ENCODE measurements at places on chromosomes 2 and 18.

DNA sequence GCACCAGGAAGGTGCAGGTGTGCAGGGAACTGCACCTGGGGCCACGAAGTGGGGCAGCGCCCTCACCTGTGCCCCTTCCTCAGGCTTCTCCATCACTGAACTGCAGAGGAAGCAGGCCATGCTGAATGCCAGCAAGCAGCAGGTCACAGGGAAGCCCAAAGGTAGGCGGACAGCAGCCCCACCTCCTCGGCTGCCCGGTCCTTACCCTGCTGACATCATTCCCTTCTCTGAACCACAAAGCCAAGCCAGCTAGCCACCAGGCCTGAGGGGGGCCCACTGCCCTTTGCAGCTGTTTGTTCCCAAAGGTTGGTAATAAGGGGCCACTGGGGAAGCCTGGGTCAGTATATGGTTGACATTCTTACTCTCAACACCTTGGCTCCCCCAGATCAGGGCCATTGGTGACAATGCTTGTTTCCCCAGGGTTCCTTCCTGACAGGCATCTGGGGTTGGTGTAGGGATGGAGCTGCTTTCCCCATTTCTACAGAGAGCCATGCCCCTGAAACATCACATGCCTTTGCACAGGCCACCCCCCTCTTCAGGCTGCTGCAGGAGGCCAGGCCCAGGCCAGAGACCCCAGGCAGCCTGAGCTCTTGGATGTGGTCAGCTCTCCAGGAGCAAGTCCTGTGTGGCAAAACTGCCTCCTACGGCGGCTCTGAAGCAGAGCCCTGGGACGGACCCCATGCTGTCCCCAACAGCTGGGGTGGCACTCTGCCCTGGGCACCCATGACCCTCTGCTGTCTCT lies 47.8 kb downstream of the FAM168B start:
- H3K36me3 ChIP-seq = peaks cover 4% of the 10 kb centered on the region
- H3K4me1 ChIP-seq = peaks cover 12% of the 10 kb centered on the region
- H3K4me3 ChIP-seq = no peak overlapping the region

DNA sequence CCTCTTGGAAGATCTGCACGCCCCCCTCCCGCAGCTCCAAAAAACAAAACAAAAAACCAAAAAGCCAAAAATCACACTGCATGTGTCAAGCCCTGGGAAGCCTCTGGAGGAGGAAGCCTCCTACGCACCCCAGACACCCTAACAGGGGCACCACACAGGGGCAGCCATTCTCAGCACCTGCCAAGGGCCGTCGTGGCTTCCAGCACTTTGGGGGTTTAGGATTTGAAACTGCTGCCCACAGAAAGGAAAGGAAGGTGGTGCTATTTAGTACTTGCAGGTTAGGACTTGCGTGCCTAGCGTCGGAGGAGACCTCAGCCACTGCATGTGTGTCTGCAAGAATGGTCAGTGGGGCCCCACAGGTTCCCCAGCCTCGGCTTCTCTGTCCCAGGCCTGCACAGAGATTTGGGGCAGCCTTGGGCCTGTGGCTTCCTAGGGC lies 419 bp upstream of the GPR55 start:
- H3K27ac ChIP-seq = no peak overlapping the region
- no peak overlapping the region for H3K4me3 ChIP-seq
- H3K27me3 ChIP-seq = peaks cover 24% of the 10 kb centered on the region
- no peak for DNase-seq

GRCh38 chr18:77077941-77078689 lies 54.5 kb downstream of the MBP start:
- peaks cover 17% of the 10 kb centered on the region for H3K36me3 ChIP-seq
- no peak for DNase-seq
- H3K27me3 ChIP-seq = peaks cover 14% of the 10 kb centered on the region
- H3K4me3 ChIP-seq = peak overlapping the region; percentile 63

DNA sequence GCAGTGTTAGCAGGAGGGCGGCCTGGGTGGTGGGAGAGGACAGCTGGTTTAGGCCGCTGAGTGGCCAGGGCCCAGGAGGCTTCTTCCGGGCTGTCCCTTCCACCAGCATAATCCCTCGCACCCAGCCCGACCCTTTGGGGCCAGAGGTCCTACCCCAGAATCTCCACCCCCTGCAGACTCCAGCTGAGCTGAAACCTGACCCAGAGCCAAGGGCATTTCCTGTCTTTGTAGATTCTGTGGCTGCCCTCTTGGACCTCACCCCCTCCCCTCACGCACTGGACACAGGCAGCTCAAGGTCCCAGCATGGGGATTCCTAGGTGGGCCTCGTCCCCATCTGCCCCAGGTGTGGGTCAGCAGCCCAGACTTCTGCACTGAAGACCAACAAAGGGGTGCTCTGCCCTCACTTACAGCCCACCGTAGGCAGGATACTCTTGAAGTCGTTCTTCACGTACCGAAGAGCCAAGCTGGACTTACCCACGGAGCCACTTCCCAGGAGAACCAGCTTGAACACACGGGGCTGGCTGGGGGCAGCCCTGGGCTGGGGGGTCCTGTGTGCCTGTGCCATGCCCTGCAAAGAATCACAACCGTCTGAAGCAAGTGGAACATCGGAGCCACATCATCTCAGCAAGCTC lies 4.8 kb downstream of the RAB17 start:
- no peak overlapping the region for H3K27ac ChIP-seq
- no peaks in the 10 kb centered on the region for H3K4me1 ChIP-seq
- DNase-seq = no peak
- H3K36me3 ChIP-seq = no peaks in the 10 kb centered on the region
- no peak overlapping the region for H3K4me3 ChIP-seq

DNA sequence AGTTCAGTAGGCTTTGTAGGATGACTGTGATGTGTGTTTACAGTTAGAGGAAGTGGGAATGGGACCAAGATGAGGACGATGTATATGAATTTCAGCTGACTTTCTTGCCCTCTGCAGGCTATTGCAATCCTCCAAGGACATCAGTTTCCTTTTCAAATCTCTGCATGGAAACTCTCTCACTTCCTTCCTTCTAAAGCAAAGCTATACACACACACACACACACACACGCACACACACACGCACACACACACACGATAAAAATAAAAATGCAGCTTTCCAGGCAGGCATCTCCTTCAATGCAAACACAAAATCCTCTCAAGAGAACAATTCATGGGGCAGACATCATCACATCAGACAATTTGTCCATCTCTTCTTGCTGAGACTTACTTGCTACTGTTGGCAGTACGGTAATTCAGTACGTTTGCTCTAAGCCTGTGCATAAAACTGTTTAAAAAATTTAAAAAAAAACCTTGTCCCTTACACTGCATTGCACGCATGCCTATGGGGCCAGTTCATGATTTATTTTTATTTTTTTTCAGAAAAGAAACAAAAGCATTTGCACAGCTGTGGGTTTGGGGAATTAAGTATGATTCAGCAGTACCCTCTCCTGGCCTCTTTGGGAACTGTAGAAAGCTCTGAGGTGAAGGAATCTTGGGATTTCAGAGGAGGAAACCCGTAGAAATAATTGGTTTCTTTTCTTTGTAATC lies 27.1 kb upstream of the ICOS start:
- no peaks in the 10 kb centered on the region for H3K27me3 ChIP-seq
- H3K4me3 ChIP-seq = no peak overlapping the region
- H3K27ac ChIP-seq = no peak overlapping the region
- H3K4me1 ChIP-seq = no peaks in the 10 kb centered on the region

- H3K4me1 ChIP-seq = no peaks in the 10 kb centered on the region
- no peak for DNase-seq
- H3K4me3 ChIP-seq = no peak overlapping the region
- peaks cover 1% of the 10 kb centered on the region for H3K27me3 ChIP-seq
- no peak overlapping the region for H3K27ac ChIP-seq
Observed at GRCh38 chr2:37802899-37803379, 122.1 kb upstream of the RMDN2 start.

DNA sequence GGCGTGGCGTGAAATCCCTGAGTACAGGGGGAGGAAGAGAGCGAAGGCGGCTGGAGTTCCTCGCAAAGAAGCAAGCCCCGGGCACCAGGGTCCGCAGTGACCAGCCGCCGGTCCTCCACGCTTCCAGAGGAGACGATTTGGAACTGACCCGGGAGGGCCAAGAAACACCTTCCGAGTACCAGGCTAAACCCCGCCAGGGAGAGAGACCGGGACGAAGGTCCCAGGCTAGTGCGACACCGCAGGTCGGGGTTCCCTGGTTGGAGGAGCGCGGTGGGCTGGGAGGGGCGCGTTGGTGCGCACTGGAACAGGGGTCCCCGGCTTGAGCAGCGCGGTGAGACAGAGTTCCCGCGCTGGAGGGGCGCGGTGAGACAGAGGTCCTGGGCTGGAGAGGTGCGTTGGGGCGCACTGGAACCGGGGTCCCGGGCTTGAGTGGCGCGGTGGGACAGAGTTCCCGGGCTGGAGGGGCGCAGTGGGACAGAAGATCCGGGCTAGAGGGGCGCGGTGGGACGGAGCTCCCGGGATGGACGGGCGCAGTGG lies 901 bp downstream of the WDFY1 start:
- H3K36me3 ChIP-seq = peaks cover 7% of the 10 kb centered on the region
- peaks cover 51% of the 10 kb centered on the region for H3K4me1 ChIP-seq
- peaks cover 8% of the 10 kb centered on the region for H3K27me3 ChIP-seq
- peak overlapping the region; percentile 78 for H3K27ac ChIP-seq
- H3K4me3 ChIP-seq = peak overlapping the region; percentile 89

DNA sequence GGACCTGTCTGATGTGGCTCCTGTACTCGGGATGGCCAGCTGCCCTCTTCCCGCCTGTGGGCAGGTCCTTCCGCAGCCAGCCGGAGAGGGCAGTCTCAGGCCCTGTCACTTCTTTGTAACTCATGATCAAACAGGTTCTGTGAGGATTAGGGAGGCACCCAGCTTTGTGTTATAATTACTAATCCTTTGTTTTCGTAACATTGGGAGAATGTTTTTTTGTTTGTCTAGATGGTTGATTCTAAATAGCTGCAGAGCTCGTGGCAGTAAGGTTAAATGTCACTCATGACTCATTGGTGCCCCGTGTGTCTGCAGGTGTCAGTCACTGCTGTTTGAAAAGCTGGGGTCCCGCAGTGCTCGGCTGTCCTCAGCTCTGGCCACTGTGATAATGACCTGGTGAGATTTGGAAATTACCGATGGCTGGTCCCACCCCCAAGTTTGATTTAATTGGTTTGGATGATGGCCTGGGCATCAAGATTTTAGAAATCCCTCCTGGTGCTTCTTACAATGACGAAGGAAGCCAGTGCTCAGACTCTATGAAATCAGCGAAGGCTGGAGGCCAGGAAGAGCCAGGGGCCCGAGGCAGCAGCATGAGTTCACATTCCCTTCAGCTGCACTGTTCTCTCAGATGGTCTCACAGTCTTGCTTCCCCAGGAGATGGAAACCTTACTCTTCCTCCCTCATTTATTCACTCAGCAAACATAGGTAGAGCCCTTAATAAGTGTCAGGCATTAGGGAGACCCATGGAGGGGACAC lies 172.8 kb downstream of the VAPA start:
- DNase-seq = no peak
- H3K36me3 ChIP-seq = peaks cover 13% of the 10 kb centered on the region
- H3K4me1 ChIP-seq = no peaks in the 10 kb centered on the region
- no peak overlapping the region for H3K4me3 ChIP-seq
- no peaks in the 10 kb centered on the region for H3K27me3 ChIP-seq

DNA sequence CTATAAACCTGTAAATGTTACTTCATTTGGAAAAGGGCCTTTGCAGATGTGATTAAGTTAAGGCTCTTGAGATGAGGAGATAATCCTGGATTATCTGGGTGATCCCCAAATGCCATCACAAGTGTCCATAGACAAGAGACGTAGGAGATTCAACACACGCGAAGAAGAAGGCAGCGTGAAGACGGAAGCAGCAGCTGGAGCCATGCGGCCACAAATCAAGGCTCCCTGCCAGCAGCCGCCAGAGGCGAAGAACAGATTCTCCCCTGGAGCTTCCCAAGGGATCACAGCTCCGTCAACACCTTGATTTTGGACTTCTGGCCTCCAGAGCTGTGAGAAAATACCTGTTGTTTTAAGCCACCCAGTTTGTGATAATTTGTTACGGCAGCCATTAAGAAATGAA lies 11.0 kb upstream of the VAPA start:
- no peak for DNase-seq
- no peaks in the 10 kb centered on the region for H3K36me3 ChIP-seq
- H3K27ac ChIP-seq = no peak overlapping the region
- H3K27me3 ChIP-seq = no peaks in the 10 kb centered on the region

DNA sequence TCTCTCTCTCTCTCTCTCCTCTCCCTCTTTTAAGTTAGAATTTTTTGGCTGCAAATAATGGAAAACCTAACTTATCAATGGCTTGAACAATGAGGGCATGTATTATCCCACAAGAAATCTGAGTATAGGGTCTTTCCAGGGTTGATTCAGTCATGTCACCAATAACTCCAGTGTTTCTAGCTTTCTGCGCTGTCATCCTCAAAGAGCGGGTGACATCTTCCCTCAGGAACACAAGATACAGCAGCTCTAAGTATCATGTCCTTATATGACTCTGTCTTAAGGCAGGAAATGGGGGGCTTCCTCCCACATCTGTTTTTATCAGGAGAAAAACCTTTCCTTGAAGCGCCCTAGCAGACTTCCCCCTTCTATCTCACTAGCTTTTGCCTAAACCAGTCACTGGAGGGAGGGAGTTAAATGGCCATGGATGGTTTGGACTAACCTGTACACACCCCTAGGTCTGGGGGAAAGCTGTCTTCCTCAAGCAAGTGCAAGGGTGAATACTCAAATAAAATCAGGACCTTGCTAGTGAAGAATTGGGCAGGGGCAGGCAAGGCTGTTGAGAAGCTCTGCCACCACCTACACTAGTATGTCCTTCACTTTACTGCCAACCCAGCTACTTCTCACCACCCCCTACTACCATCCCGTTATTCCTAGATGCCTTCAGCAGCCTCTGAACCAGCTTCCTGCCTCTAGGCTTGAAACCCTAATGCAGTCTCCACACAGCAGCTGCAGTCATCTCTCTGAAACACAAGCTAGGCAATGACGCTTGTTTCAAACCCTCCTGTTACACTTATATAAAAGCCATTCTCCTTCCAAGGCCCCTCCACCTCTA lies 7.5 kb upstream of the TUBA4A start:
- no peak overlapping the region for H3K4me3 ChIP-seq
- no peaks in the 10 kb centered on the region for H3K36me3 ChIP-seq
- no peak overlapping the region for H3K27ac ChIP-seq
- no peak for DNase-seq
- peaks cover 13% of the 10 kb centered on the region for H3K27me3 ChIP-seq
